ENCODE measurements at places on chromosomes 16 and 17. TPM values are rescaled to one million over a fixed set of nuclear protein-coding genes. Genes with fewer than 3 reads are reported as not detected.
A peak's percentile ranks its signal among the peaks of the same experiment; 100 is the strongest.

DNA sequence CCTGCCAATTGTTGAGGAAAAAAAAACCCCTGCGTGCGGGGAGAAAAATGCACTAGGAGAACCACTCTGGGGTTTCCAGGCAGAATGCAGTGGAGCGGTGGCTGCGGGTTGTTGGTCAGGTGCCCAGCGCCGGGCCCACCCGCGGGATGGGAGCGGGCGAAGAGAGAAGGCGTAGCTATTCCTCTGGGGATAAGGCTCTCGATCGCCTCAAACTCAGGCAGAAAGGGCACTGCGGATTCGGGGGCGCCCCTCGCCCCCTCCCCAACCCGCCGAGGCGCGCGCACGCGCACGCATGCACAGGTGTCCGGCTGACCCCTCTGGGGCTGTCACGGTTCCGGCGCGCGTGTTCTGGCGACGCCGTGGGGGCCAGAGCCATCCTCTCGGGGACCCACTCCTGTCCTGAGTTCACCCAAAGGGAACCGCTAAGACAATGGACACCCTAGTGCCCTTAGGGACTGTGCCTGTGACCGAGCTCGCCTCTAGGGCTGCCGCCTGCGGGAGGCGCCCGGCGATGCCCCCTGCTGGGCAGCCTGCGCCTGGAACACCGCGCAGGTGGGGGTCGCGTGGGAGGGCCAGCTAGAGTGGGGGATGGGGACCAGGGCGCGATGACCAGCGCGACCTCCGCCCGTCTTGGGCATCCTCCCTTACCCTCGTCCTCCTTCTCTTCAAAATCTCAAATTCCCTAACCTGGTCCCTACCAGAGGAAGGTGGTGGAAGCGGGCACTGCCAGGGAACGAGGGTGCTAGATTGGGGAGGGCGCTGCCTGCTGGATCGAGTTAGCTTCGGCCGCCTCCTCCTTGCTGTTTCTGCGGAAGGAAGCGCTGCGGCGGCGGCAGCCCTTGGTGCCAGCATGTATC is 14.4 kb upstream of the CBX8 start:
- DNase-seq: peak; percentile 43

Gene SLC12A3
- total RNA-seq: not detected

DNA sequence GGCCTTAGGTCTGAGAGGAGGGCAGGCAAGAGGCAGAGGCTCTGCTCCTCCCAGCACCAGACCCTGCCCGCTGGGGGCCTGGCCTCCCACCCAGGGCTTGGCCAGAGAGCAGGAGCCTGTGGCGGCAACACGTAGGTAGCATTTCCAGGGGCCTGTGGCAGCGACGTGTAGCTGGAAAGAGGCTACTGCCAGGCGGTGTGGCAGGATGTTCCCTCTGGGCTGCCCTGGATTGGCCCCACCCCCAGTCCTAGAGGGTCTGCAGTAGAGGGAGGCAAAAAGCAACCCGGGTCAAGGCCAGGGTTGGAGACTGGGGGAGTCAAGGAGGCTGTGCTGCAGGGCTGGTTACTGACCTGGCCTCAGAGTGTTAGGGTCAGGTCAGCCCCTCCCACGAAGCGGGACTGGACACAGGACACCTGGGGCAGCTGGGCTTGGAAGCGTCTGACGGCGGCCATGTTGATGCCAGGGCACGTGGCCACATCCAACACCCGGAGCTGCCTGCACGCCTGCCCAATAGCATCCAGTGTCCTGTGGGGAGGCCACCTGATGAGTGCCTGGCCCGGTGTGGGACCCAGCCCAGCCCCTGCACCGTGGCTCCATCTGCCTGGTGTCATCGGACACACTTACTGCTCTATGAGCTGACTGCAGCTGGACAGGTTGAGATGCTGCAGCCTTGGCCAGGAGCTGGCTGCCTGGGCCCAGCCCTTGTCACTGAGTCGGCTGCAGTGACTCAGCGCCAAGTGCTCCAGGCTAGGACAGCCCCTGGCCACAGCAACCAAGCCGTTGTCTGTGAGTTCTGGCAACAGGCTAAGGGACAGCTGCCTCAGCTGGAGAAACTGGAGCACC is 8.5 kb downstream of the ELMO3 start:
- DNase-seq: peak; percentile 74

DNA sequence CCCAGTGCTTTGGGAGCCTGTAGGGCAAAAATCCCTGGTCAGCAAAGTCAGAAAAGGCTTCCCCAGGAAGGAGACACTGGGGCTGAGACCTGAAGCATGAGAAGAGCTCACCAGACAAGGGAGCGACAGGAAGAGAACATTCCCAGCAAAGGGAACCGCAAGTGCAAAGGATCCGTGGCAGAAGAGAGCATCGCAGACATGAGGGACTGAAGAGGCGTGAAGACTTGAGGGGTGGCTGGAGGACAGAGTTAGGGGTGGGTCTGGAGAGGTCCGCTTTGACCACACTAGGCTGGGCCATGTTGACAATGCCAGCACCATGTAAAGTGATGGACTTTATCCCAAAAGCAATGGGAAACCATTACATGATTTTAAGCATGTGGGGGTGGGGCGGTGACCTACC is 128.1 kb upstream of the IRX3 start:
- DNase-seq: no peak

DNA sequence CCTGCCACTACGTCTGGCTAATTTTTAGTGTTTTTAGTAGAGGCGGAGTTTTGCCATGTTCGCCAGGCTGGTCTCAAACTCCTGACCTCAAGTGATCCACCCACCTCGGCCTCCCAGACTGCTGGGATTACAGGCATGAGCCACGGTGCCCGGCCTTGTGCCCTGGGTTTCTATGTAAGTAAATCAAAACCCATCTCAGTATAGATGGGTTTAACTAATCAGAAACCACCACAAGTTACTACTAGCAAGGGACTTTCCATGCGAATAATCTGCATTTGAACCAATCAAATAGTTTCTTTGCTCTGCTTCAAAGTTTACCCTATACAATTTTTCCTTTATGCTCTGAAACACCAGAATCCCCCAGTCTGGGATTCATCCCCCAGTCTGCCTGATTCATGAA is 16.5 kb upstream of the EIF1 start:
- DNase-seq: no peak

- DNase-seq: peak; percentile 80
These were observed 30.3 kb downstream of the ATPAF2 start for GRCh38 chr17:18008496-18009268.

- no peak for DNase-seq
These were observed 26.6 kb downstream of the AIPL1 start for GRCh38 chr17:6408276-6408675.

DNA sequence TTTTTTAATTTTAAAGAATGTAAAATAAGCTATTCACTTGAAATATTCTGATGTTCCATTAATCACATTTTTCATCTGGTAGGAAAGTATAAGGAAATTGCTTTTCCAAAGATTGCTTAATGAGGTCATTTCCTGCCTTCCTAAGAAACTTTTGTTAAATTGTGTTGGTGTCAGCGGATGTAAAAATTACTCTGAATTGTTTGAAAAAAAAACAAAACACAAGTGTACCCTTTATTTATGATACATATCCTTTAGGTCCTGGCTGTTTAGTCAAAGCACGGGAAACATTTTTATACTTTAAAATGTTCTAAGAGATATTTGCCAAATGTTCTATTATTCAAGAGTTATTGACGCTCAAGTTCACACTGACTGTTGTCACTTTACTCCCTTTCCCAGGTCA is 1357.4 kb upstream of the GOT2 start:
- DNase-seq: no peak

DNA sequence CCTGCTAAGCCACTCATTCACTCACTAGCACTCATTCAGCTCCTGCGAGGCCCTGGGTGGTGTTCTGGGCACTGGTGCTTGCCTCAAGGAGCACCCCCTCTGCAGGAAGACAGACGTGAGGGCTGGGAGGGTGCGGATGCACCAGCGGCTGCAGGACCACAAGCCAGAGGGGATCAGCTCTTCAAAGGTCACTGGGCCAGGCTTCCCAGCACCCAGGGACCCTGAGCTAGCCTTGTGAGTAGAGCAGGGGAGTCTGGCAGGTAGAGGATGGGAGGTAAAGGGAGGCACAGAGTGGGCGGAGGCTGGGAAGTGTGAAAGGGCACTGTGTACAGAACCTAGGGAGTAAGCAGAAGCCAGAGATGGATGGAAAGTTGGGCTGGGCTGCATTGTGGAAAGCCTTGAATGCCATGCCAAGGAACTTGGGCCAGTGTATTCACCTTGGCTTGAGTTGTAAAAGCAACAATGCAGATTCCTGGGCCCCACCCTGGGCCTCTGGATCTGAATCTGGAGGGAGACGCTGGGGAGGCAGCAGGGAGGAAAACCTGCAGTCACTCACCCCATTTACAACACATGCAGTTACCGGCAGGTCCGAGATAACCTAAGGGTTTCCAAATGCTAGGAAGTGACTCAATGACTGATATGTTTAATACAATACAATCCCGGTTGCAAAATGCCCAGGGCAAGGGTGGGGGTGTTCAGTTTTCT is 1.7 kb downstream of the IL4R start:
- peak; percentile 96 for DNase-seq

Gene BPTF
- 54.3 TPM for total RNA-seq

Gene KRTAP4-3
- total RNA-seq: not detected

GRCh38 chr17:74128456-74129211 is 74.8 kb upstream of the RPL38 start:
- DNase-seq: no peak

GRCh38 chr17:51819341-51820219 is 338.9 kb downstream of the CA10 start:
- DNase-seq: no peak

Gene PROCA1
- total RNA-seq: 0.91 TPM

DNA sequence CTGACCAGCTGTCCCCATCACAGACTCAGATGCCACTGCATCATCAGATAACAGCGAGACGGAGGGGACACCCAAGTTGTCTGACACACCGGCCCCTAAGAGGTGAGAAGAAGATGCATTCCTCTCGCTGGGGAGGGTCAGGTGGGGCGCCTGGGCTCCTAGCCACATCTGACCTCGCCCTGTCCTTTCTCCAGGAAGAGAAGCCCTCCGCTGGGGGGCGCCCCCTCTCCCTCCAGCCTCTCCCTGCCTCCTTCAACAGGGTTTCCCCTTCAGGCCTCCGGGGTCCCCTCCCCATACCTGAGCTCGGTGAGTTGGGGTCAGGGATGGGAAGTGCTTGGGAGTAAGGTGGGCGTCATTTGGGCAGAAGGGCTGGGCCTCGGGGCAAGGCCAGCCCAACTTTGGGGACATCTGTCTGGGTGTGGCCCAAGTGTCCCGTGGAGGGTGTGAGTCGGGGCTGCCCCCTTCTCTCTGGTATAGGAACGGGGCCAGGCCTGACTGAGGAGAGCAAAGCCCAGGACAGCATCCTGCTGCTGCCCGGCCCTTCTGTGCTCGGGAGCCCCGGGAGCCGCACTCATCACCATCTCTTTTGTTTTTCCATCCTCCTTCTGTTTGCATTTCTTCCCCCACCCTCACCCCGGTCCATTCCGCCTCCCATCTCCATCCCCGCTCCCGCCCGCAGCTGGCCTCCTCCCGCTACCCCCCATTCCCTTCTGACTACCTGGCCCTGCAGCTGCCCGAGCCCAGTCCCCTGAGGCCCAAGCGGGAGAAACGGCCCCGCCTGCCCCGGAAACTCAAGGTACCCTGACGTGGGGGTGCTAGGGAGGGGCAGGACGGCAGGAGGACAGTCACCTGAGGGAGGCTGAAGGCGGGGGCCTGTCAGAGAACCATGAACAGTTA is 4.9 kb downstream of the INO80E start:
- DNase-seq: no peak

DNA sequence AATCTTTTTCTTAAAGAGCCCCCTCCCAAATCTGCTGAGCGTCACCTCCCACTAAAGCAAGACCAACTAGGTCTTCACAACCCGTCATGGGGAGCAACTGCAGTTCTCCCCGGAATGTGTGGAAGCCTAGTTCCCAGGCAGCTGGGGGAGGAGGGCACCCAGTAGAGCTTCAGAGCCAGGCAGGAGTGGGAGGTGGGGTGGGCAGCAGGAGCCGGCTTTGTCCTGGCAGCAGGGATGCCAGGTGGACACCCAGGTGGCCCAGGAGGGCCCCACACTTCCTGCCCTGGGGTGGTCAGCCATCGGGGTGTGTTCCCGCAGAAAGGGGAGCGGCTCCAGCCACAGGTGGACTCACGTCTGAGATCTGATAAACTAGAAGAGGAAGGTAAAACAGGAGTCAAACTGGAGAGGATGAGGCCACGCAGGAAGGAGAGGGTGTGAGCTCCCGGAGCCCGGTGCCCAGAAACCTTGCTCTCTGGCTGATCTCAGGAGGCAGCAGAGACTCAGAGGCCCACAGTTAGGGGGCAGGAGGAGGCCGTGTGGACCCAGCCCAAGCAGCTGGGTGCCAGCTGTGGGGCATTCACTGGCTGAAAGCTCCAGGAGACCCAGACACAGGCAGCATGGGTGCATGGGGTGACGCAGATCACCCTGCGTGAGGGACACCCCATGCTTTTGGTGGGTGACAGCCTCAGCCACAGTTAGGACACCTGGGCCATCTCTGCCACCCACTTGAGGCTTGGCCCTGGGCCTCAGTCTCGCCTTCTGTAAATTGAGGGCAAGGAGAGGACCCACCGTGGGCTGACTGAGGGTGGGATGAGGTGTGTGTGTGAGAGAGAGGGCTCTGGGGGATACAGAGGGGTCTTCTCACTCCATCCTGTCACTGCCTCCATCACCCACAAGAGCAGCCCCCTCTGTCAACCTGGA is 260.8 kb upstream of the TNRC6C start:
- DNase-seq: no peak

GRCh38 chr17:77417575-77417974 is 276.8 kb downstream of the SEC14L1 start:
- no peak for DNase-seq

- no peak for DNase-seq
These were observed 13.8 kb downstream of the C17orf50 start for GRCh38 chr17:35774499-35774898.

- peak; percentile 92 for DNase-seq
These were observed 54.7 kb downstream of the NXN start for GRCh38 chr17:924711-925475.

Gene ENPP7
- not detected for total RNA-seq

Data from mammary epithelial cell (primary cell).